ENCODE measurements at places on chromosomes 2 and 18. TPM values are rescaled to one million over a fixed set of nuclear protein-coding genes. Genes with fewer than 3 reads are reported as not detected.

LYG2 gene
- 0.46 TPM for polyA plus RNA-seq

PDE6D gene
- 24.3 TPM for polyA plus RNA-seq

FOXD4L1 gene
- polyA plus RNA-seq, result 0.11 TPM

PLEKHM3 gene
- polyA plus RNA-seq, result 13.9 TPM

GAL3ST2 gene
- polyA plus RNA-seq, result 0.19 TPM

POTEC gene
- 0.08 TPM for polyA plus RNA-seq

ZNF396 gene
- 7.0 TPM for polyA plus RNA-seq

KCNIP3 gene
- polyA plus RNA-seq, result 12.4 TPM

ALLC gene
- polyA plus RNA-seq, result not detected

FNDC4 gene
- polyA plus RNA-seq, result 7.0 TPM

CRYGD gene
- polyA plus RNA-seq, result 0.31 TPM

IL36A gene
- polyA plus RNA-seq, result not detected

TRABD2A gene
- 0.52 TPM for polyA plus RNA-seq

DSG2 gene
- 44.1 TPM for polyA plus RNA-seq

UGT1A1 gene
- polyA plus RNA-seq, result 0.56 TPM

SPC25 gene
- polyA plus RNA-seq, result 24.9 TPM

SERPINB8 gene
- polyA plus RNA-seq, result 4.0 TPM

PLGLB1 gene
- polyA plus RNA-seq, result 6.6 TPM

REG1B gene
- not detected for polyA plus RNA-seq

ARHGAP25 gene
- polyA plus RNA-seq, result 8.5 TPM

HOXD9 gene
- 99.6 TPM for polyA plus RNA-seq

NT5C1B gene
- polyA plus RNA-seq, result 1.2 TPM

SERPINB7 gene
- polyA plus RNA-seq, result 0.98 TPM

PUS10 gene
- polyA plus RNA-seq, result 13.8 TPM

CYRIA gene
- 2.3 TPM for polyA plus RNA-seq

GKN1 gene
- polyA plus RNA-seq, result not detected

GLI2 gene
- polyA plus RNA-seq, result 12.8 TPM

KLHL14 gene
- 31.5 TPM for polyA plus RNA-seq

GULP1 gene
- polyA plus RNA-seq, result 60.2 TPM

MROH2A gene
- 0.26 TPM for polyA plus RNA-seq

ERFE gene
- 8.9 TPM for polyA plus RNA-seq

GAD1 gene
- 0.86 TPM for polyA plus RNA-seq

ASPRV1 gene
- 4.7 TPM for polyA plus RNA-seq

ALPP gene
- polyA plus RNA-seq, result not detected

RBM44 gene
- polyA plus RNA-seq, result 0.53 TPM

TMEM178A gene
- 96.6 TPM for polyA plus RNA-seq

LRATD1 gene
- 23.4 TPM for polyA plus RNA-seq

PROKR1 gene
- polyA plus RNA-seq, result 0.37 TPM

CYBRD1 gene
- 37.4 TPM for polyA plus RNA-seq

KIF1A gene
- 10.7 TPM for polyA plus RNA-seq

RAMP1 gene
- polyA plus RNA-seq, result 2.3 TPM

RRM2 gene
- 64.7 TPM for polyA plus RNA-seq

SLC11A1 gene
- 1.6 TPM for polyA plus RNA-seq

SERPINB4 gene
- polyA plus RNA-seq, result not detected

PLA2R1 gene
- polyA plus RNA-seq, result 79.0 TPM

ACMSD gene
- polyA plus RNA-seq, result 42.5 TPM
